ENCODE measurements at places on chromosomes 7 and 10.

DNA sequence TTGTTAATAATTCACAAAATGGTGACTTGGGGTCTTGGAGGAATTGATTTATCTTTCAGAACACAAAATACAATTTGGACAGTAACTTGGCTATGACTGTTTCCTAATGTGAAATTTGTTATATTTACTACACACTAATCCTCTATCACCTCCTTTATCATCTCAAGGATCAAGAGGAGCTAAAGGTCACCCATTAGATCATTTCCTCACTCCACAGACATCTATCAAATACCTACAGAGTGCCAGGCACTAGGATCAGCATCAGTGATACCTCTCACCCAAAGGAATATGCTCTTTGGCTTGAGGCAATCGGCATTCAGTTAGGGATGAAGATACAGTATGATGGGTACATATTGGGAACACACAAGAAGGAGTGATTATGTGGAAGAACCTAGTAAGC is 132.1 kb downstream of the INHBA start:
- DNase-seq, result no peak

GRCh38 chr7:132656846-132657776 is 80.8 kb upstream of the PLXNA4 start:
- no peak for DNase-seq

DNA sequence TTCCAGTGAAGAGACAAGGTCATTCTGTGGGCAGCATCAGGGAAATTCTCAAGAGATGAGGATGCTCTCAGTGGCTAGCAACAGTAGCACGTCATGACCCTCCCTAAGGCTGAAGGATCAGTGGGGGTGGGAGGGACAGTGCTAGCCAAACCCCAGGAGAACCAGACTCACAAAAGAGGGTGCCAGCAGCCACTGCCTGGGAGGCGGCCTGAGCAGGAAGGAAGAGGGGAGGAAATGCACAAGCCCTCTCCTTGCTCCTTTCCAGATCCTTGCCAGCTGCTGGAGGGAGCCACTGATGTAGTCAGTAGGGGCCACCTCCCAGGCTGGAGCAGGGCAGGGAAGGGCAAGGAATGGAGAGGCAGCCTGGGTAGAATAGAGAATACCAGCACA is 302.7 kb downstream of the RPS24 start:
- peak; percentile 36 for DNase-seq

- no peak for DNase-seq
Observed at GRCh38 chr7:17242504-17242903, 55.9 kb upstream of the AHR start.

GRCh38 chr10:95247881-95248583 is 42.8 kb downstream of the PDLIM1 start:
- no peak for DNase-seq

DNA sequence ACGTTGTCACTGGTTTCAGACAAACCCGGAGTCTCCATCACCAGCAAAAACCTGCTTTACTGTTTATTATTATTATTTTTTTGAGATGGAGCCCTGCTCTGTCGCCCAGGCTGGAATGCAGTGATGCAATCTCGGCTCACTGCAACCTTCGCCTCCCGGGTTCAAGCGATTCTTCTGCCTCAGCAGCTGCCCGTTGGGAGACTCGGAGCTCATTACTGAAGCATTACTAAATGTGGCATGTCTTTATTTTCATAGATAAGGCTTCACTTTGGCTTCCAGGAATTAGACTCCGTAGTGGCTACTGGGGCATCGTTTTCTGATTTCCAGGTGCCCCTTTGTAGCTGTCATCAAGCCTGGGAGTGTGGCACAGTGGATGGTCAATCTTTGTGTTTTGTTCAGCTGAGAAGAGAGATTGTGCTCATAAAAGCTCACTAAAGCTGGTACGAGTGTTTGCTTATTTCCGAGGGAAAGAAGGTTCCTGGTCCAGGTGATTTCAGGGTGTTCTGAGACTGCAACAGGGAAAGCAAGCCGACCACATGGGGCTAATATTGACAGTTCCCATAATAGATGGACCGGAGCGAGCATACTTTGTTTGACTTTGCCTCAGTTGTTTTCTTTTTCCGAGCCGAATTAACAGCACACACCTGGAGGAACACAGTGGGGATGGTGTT is 163.1 kb downstream of the CAMK1D start:
- DNase-seq, result no peak

- DNase-seq, result no peak
Observed at GRCh38 chr7:126368-126767, 66.0 kb upstream of the FAM20C start.

All from uterus (tissue), 4 donors.